Bronchial epithelial cell (primary cell): ENCODE measurements at places on chromosomes 2 and 18. TPM values are rescaled to one million over a fixed set of nuclear protein-coding genes. Genes with fewer than 3 reads are reported as not detected.

DNA sequence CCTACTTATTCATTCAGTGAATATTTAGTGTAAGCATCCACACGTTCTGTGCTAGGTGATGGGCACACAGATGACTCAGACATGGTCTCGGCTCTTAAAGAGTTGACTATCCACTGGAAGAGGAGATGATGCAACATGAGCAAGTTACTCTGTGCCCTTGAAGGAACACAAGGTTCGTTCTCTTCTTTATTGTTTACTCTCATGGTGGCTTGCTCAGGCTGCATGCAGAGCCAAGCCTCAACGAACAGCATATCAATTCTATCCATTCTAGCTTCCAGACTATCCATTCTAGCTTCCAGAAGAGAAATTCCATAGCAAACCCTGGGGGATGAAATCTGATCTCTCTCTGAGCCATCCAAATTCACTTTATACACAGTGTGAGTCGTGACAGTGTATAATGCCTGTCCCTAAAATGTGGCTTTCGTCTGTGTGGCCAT, 68.1 kb upstream of the CTAGE1 start:
- peak; percentile 89 for DNase-seq

DNA sequence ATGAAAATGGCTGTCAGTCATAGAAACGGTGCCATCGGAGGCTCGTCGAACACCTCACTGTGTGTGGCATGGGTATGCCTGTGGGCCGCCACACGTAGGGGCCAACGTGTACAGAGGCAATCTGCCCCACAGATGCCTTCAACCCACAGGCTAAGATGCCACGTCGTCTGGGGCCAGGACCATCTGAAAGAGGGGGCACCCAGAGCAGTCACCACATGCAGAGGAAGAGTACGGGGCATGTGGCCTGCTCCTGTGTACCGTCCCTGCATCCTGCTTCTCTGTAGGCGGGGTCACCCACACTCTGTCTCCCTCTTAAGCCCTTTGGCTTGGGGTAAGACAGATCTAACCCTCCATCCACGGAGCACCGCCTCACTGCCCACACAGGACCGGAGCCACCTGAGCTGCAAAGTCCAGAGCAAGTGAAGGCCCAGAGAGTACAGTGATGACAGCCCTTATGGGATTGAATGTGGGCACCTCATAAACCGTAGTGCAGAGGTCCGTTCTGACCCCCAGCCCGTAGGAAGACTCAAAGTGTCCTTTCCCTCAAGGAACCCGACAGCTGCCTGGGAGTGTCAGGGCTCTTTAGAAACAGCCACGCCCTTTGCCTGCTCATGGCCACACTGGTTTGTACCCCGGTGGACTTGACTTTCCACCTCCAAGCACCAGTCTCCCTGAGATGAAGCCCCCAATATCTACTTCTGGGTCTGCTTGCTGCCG, 66.2 kb downstream of the TWIST2 start:
- DNase-seq, result no peak

Gene TXNL4A
- 44.0 and 53.5 TPM in 2 replicates for total RNA-seq

DNA sequence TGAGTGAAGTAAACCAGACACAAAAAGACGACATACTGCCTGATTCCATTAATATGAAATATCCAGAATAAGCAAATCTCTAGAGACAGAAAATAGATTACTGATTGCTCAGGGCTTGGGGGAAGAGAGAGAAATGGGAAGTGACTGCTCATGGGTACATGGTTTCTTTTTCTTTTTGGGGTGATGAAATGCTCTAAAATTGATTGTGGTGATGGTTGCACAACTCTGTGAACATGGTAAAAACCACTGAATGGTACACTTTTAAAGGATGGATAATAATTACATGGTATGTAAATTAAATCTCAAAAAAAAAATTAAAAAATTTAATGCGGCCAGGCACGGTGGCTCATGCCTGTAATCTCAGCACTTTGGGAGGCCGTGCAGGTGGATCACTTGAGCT, 39.3 kb downstream of the RPL31 start:
- no peak for DNase-seq

Gene IGFBP5
- 0.51 and 9.2 TPM in 2 replicates for total RNA-seq

DNA sequence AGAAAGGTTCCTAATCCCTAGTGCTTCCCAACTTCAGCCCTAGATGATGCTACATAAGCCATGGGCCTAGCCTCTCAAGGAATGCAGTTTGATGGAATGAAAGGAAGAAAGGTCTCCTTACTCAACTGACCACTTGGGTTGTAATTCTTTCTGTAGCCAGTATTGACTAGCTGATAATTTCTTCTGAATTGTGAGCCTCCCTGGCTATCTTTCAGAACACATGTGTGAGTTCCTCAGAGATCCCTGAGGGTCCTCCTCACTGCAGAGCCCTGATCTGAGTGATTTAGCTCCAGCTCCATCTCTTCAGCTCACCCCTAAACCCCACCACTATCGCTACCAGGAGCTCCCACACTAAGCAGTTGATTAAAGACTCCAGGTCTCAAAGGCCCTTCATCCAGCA, 31.5 kb downstream of the CFAP210 start:
- DNase-seq, result no peak
